KG1 (cell line): ENCODE measurements at places on chromosomes 7 and 10.

DNA sequence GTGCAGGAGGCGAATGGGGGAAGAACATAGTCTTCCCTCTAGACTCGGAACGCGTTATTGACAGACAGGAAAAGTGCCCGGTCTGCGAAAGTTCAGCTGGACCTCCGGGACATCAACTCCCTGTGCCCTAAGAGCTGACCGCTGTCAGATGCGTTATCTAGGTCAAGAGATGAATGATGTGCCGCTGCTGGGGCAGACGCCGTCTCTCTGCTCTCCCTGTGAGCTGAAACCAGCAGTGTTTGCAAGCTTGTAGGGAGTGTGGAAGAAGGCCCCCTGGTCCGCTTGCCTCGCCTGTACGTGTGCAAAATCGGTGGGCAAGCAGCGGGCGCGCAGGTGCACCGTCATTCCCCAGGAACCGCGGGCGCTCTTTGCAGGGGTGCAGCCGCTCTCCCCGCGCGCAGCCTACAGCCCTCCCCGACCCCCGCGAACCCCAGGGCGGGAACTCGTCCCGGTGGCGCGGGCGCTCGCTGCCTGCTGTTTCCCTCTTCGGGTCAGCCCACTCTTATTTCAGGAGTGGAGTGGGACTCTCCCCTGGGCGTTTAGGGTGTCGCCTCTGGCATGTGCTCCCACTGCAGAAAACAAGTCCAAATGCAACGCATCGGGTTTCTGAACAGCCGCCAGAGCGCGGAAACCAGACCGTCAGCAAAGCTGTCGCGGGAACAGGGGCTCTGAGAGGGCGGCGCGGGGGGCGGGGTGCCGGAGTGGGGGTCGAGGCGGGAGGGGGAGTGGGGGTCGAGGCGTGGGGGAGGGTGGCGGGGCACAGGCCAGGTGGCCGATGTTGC is 1.8 kb upstream of the PFKFB3 start:
- no peak for DNase-seq

DNA sequence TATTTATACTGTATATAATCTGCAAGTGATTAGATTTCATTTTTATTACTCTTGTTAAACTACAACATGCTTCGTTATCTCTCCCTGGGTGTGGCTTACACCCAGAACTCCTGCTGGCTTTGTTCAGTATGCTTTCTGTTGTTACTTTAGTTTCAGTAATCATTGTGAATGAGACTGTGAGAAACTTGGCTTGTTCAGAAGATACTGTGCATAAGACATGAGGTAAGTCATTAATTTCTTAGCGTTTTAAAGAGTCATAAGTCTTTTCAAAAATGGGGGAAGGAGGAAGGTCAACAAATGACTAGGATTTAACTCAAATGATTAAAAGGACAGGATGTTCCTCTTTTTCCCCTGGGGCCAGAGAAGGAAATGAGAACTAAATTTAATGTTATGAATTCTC is 11.6 kb upstream of the ADD3 start:
- DNase-seq, result no peak

DNA sequence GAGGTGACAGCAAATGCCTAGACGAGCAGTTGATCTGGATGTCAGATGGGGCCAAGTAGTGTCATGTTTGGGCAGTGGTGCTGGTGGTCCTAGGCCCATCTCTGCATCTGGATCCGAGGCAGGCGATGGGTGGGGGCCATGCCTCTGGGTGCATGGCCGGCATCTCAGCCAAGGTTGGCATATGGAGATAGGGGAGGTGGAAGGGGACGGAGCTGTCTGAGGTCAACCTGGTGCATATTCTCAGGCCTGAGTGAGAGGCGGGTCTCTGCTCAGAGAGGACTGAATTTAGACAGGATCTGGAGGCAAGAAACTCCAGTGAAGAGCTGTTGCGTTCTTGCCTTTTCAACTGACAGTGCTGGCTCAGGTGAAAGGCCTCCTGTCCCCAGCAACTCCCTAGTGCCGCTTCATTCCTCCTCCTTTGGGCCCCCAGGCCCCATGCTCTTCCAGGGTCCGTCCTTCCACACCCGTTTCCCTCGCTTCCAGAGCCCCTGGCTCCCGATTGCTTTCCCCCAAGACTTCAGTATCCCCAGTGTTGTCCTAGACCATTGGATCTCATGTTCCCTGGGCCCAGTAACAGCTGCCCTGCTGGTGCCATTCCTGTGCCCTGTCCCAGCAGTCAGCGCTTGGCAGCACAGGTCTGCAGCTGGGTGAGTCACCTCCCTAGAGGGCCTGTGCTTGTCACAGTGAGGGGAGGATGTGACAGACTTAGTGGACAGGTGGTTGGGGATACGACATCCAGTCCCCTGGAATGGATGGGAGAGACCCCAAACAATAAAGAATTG is 32.6 kb downstream of the GBX1 start:
- DNase-seq, result no peak

DNA sequence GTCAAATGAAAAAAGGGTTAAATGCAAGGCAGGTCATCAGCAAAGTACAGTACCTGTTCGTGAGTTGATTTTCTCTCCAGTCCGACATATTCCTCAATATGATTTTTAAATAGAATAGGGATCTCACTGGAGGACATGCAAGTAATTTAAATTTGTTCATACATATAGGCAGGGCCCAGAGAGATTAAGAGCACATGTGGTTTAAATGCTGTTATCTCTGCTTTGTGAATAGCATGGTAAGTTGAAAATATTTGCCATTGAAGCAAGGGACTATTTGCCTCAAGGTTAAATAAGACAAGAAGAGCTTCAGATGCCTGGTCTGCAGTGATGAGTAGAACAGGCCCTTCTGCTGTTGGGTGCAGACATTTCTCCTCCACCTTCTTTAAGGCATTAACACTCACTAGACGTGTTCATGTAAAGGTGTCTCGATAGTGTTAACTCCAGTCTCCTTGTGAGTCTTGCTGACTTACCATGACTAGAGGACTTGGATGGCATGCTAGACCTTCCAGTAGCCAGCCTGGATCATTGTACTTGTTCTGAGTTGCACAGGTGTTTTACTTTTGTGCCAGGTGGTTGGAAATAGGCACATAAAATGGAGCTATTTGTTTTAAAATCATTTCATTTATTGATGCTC is 15.6 kb upstream of the AKR1C3 start:
- no peak for DNase-seq

DNA sequence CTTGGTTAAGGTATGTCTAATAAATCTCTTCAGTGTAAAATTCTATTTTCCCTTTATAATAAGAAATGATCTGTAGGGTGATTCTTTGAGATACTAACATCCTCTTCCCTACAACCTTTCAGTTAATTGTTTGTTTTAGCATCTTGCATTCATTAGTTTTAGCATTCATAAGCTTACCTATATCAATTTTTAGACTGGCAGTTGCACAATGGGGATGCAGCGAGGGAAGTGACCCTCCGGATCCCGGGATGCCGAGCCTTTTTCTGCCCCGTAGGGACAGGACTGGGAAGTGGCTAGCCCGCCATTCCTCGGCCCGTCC is 508 bp upstream of the KIF20B start:
- DNase-seq, result no peak

GRCh38 chr7:81025360-81025759 is 106.5 kb upstream of the SEMA3C start:
- no peak for DNase-seq

DNA sequence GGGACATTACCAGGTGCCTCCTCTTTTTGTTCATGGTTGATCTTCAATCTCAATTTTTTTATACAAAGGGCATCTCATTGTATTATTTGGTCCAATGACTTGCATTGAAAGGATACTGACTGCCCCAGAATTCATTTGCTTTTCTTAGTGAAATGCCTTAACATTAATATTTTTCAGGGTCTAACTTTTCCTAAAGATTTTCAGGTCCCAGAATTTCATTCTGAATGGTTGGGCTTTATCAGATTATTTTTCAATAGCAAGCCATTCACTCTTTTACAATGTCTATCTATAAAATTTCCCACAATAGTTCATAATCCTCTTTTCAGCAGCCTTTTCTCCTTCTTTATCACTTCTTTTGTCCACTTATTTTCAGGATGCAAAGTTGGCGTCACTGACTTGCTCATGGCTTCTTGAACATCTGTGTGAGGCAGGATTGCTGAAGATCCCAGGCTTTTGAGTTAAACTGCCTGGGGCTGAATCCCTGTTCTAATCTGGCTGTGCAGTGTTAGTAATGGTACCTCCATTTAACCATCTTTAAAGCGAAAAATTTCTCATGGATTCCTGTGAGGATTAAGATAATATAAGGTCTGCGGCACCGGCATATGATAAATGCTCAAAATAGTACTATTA is 131.7 kb upstream of the HDAC9 start:
- no peak for DNase-seq

DNA sequence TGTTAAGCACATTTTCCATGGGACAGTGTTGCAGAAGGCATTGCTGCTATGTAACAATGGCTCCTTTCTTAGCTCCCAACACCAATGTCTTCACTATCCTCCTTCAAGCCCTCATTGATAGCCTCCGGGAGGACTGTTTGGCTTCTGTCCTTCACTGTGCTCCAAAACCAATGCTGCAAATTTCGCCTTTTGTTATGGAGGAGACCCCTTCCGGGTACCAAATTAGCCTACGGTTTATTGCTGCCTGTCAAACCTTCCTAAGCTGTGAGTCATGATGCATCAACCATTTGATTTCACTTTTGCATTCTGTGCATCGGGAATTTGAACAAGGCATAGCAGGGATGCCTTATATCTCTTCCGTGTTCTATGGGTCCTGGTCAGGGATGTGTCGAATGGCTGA is 432.9 kb downstream of the GATA3 start:
- no peak for DNase-seq

GRCh38 chr10:11901833-11902475 is 78.8 kb downstream of the PROSER2 start:
- DNase-seq, result no peak

DNA sequence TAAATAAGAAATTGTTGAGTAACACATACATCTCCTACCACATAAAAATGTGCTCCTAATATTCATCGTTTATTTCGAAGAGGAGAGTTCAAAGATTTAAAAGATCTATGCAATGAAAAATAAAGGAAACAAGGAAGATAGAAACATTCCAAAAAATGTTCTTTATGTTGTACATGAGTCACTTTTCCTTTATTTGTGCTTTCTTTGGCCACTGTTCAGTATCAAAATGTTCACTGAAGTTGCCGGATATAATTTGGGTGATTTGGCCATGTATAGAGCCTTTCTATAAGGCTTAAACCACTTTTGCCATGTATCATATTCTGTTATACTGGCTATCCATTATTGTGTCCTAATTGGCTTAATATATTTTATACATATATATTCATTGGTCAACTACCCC is 62.9 kb upstream of the PRR15 start:
- no peak for DNase-seq

DNA sequence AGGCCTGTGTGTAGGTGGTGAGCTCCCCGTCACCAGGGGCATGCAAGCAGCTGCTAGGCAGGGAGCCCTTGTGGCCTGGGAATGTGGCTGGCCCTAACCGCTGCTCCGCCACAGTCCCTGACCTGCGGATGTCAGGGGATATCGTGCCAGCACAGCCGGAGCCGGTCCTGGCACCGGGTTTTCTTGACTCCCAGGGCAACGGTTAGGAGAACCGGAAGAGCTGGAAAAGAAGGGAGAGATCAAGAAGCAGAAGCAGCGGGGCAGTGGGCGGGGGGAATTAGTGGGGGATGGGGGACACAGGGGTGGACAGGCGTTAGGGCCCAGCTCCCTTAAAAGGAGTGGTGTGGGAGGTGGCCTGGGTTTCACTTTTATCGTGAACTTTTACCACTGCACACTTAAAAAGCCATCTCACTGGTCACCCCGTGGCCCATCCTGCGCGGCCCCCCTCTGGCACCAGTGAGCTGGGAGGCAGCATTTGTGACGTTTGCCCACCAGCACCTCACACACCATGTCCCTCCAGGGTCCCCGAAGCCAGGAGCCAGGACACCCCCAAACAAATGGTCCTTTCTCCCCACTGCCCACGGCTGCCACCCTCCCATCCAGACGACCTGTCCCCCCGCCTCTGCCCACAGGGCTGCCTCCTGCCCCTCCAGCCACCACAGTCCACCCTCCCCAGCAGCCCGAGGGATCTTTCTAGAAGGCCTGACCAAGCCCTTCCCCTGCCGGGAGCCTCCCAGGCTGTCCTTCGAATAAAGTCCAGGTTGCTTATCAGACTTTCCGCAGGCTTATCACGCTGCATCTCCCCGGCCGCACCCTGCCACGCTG is 1.8 kb upstream of the MICALL2 start:
- DNase-seq, result no peak

GRCh38 chr10:79246606-79247275 is 100.5 kb upstream of the PPIF start:
- DNase-seq, result no peak

- DNase-seq, result no peak
Measured at GRCh38 chr10:128147669-128148068, 21.4 kb upstream of the MKI67 start.

- DNase-seq, result no peak
Measured at GRCh38 chr10:50497758-50498157, 126.0 kb downstream of the SGMS1 start.

GRCh38 chr10:77784856-77785255 is 141.7 kb downstream of the DLG5 start:
- no peak for DNase-seq

DNA sequence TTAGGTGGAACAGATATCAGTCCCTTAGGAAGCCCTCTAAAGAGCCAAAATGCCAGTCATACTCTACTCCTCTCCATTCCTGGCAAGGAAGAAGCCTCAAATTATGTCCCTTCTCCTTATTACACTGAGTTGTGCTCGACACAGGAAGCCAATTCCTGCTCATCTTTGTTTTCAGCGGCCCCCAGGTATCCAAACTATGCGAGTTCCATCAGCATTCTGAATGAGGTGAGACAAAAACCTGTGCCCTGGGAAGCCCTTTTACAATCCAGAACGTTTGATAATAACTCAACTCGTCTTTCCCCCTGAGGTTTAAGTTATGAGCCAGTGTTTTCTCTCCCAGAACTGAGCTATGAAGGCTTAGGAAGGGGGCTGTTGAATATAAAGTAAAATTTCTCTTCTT is 580.5 kb downstream of the NXPH1 start:
- DNase-seq, result no peak

DNA sequence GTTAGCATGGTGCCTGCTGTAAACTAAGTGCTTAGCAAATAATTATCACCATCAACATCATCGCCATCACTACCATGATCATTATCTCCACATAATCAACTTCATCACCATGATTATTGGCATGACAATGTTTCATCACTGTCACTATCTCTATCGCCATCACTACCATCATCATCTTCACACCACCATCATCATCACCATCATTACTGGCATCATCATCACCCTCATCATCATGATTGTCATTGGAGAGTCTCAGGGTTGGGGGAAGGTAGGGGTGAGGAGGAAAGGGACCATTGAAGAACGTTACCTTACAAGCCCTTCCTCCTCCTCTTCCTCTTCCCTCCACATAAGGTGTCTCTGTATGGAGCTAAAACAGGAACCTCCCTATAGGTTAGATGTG is 54.9 kb upstream of the GPR26 start:
- no peak for DNase-seq

GRCh38 chr7:117941138-117941810 is 68.0 kb upstream of the CTTNBP2 start:
- DNase-seq, result no peak

DNA sequence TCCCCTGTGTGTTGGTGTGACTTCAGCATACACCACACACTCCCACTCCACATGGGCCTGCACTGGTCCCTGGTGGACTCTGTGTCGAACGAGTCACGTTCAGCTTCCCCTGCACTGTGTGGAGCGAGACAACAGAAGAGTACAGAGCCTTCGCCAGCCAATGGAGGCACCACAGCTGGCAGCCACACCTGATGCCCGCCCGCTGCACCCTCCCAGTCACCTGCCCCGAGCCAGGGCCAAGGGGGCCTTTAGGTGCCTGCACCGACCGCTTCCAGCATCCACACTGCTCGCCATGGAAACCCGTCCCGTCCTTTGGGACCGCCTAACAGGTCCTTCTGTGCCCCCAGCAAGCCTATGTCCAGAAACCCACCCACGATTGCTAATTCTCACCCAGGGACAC is 9.2 kb downstream of the FOXL3 start:
- DNase-seq, result no peak
